T-helper 9 cell (primary cell): ENCODE measurements at places on chromosomes 12 and 14.

DNA sequence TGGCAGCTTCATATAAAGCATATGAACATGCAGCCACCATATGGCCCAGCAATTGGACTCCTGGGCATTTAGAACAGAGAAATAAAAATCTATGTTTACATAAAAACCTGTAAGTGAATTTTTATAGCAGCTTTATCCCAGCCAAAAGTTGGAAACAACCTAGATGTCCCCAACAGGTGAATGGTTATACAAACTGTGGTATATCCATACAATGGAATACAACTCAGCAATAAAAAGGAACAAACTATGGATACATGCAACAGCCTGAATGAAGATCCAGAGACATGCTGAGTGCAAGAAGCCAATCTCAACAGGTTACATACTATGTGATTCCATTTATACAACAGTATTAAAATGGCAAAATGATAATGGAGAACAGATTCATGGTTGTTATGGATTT lies 3.7 kb downstream of the TMTC1 start:
- no peak for DNase-seq

- DNase-seq, result no peak
Measured at GRCh38 chr12:75692876-75693275, 181.5 kb upstream of the KRR1 start.

DNA sequence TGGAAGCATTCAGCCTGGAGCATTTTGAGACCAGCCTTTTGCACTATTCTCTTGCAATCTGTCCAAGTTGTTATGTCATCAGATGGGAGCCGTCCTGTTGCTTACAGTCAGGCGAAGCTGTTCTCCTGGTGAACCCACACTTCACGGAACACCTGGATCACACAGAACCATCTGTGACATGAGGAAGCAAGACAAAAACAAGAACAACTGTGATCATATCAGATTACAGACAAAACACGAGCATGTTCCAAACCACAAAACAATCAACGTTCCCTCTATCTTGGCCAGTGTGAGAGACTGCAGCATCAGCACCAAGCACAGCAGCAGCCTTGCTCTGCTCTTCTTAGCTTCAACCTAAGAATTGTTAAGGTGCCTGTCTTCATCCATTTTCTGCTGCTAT lies 180.5 kb upstream of the SFSWAP start:
- DNase-seq, result no peak

DNA sequence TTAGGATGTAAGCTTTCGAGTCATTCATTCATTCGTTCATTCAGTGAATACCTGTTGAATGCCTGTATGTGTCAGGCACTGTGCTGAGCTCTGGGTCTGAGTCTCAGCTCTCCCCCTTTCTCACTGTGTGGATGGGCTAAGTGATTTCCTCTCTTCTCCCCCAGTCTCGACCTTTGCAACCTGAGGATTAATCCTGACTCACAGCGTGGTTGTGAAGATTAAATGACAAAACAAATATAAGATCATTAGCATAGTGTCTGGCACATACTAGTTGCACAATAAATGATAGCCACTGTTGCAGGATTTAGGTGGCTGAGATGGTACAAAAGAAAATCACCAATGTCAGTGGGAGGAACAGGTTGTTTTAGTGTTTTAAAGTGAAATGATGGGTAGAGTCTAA lies 136.7 kb downstream of the GPR135 start:
- no peak for DNase-seq

GRCh38 chr12:33427071-33427470 lies 12.5 kb downstream of the SYT10 start:
- no peak for DNase-seq

- no peak for DNase-seq
Measured at GRCh38 chr12:75738486-75738885, 227.1 kb upstream of the KRR1 start.

DNA sequence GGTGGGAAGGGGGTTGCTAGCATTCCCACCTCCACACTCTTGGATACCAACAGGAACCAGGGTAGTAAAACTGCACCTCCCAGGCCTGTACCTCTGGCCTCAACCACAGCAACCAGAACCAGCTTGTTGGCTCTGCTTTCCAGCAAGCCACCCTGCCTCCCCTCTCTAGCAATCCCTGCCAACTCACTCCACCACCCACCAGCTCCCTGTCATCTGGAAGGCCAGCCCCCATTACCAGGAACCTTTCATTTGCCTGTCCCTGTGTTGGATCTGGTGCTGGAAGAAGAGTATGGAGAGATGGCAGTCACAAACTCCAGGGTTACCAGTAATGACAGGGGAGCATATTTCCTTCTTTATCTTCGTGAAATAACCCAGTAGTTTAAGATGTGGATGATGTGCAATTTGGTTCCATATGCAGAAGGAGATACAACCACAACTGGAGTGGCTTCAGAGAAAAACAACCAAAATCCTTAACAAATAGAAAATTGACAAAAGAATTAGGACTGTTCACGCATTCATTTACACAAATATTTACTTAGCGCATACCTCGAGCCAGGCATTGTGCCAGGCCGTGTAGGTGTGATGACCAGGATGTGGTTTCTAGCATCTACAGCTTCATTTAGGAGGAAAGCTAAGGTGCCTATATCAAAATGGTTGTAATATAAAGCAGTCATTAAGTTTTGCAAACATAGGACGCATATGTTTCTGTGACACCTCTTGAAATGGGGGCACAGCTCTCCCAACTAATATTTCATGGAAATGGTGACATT lies 3.4 kb downstream of the B4GALNT3 start:
- DNase-seq, result no peak

DNA sequence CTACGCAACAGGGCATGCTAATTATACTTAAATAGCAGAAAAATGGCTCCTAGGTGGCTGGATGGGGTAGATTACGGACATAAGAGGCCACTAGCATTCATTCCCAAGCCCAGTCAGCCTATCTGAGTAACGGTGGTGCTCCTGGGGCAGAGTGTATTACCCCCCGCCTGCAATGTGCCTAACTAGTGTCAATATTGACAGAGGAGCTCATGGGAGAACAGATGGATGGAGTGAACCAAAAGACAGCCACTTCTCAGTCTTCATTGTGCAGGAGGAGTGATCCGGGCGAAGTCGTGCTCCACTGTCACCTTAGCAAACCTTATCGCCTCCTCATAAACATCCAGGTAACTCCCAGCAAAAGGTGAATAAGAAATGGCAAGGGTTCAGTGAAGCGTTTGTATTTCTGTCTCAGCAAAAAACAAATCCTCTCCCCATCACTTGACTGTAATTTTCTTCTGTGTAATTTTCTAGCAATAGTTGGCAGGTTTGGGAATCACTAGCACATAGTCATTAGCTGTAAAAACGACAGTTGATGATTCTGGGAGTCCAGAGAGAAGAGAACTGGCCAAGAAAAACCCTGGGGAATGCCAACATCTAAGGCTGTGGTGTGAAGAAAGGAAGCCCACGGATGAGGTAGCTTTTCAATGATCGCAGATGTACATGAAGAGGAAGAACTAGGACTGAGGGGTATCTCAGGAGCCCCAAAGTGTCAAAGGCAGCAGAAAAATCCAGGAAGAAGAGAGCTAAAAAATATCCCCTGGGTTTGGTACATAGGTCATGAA lies 126.6 kb upstream of the BCL2L14 start:
- no peak for DNase-seq

DNA sequence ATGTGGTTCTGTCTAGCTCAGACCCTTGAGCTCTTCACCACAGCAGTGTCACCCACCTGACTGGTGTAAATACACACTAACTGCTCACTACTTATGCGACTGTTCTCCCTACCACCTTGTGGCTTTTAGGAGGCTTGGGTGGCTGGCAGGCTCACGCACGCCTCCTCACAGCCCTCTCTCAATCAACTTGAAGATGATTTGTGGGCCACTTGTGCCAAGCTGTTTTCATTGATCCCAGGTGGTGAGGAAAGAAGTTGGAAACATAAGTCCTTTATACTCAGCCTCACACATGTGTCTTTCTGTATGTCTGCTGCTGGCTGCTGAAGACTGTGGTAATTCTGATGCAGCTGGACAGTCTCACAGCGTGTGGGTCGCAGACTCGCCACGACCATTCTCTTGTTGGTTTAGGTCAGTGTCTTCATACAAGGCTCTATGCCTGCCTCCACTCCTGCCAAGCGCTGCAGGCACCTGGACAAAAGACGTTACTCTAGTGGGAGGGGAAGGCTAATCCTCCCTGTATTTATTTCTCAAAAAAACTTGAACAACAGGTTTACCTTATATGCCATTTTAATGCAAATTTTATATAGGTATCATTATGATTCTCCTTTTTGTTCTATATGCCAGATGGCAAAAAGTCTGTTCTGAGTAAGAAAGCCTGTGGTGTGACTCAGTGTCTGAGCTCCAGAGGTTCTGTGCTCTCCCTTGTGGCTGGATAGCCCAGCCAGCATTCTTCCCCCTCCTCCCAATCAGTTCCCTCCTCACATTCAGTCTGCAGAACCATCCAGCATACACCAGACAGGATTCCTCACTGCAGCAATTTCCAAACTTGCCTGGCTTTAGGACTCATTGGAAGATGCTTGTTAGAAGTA lies 115.6 kb downstream of the DIP2B start:
- DNase-seq, result no peak

DNA sequence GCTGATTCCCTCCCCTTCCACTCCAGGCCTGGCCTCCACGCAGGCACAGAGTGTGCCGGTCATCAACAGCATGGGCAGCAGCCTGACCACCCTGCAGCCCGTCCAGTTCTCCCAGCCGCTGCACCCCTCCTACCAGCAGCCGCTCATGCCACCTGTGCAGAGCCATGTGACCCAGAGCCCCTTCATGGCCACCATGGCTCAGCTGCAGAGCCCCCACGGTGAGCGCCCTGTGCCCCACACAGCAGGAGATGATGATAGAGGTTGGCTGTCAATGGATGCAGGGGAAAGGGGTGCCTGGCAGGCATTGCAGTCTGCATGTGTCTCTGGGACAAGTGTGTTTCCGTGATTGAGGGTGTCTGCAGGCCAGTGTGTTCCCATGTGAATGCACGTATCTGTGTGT lies 18.8 kb downstream of the C12orf43 start:
- DNase-seq, result no peak

DNA sequence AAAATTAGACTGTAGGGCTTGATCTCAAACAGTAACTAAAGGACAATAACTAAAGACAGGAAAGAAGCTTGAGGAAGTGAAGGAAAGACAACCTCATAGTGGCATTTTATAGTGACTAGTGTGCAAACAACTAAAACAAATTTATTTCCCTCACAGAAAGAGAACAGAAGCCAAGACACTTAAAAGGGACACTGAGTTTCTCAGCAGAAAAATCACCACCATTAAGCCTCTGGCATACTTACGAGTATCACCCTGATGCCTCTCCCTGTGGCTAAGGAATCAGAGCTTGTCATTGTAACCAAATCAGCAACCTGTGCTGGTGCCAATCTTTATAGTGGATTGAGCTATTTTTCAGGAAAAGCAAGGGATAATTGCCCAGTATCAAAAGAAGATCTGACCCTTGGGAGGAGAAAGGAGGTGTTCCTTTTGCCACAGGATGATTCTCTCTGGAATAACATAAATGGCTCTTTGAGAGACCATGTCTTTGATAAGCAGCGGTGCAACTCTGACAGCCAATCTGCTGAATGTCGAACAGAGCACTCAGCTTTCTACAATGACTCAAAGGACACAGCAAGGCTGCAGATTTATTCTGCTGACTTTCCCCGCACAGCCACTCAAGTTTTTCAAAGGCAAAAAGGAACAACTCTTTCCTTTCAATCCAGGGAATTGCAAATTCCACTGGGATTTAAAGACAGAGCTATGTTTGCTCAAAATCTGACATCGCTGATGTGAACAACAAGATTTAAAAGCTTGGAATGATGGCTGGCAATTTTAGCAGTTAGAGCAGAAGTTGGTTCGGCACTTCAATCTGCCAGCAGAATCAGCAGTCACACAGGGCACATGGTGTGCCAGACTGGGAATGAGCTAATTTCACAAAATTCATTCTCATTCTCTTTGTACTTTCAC lies 34.6 kb downstream of the ATF7 start:
- no peak for DNase-seq

GRCh38 chr12:5556946-5557673 lies 125.2 kb downstream of the NTF3 start:
- DNase-seq, result no peak

- DNase-seq, result no peak
Measured at GRCh38 chr14:54132496-54132895, 175.9 kb upstream of the BMP4 start.

DNA sequence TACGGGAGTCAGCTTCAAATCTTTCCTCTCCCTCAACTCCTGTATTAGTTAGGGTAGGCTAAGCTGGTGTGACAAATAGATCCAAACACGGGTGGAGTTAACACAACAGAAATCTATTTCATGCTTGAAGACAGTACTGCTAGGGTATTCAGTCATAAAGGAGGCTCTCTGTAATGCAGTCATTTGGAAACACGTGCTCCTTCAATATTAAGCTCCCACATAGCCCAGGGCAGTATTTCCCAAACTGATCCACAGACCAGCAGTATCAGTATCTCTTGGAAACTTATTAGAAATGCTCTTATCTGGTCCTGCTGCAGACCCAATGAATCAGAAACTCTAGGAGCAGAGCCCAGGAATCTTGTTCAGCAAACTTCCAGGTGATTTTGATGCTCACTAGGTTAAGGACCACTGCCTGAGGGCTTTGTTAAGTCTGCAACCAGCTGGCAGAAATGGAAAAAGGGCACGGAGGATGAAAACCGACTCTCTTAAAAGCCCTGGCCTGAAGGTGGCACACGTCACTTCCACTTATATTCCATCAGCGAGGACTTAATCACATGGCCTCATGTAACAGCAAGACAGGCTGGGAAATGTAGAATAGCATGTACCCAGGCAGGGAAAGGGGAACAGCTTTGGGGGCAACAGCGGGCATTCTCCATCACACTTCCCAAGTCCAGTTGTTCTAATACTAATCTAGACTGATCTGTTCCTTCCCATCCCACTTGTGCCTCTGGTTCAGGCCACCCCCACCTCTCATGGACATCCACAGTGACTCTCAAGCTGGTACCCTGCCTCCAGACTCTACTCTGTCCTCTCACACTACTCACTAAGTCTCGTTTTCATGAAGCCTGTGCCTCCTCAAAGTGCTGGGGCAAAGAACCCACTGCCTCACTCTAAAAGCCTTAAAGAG lies 38.2 kb upstream of the RIC8B start:
- DNase-seq, result no peak

DNA sequence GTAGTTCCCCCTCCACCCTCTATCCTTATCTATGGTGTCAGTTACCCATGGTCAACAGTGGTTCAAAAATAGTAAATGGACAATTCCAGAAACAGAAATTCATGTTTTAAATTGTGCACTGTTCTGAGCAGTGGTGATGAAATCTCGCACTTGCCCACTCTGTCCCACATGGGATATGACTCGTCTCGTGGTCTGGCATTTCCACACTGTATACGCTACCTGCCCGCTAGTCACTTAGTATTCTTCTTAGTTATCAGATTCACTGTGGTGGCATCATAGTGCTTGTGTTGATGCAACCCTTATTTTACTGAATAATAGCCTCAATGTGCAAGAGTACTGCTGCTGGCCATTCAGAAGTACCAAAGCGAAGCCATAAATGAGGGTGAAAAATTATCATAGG lies 507.0 kb downstream of the SNAPC1 start:
- no peak for DNase-seq

GRCh38 chr12:51391283-51392123 lies at the start of gene GALNT6:
GALNT6 (minus strand) TSS chr12:51391406; CDS start chr12:51379781, 11,625 bp downstream.
- peak; percentile 72 for DNase-seq

- no peak for DNase-seq
Measured at GRCh38 chr12:58889557-58889956, 30.7 kb downstream of the LRIG3 start.

GRCh38 chr14:101192661-101193000 lies 289.1 kb upstream of the RTL1 start:
- no peak for DNase-seq

GRCh38 chr14:74080820-74081460 lies 3.3 kb downstream of the ALDH6A1 start:
- no peak for DNase-seq

- DNase-seq, result no peak
Measured at GRCh38 chr14:100741966-100742365, 15.3 kb downstream of the DLK1 start.
